Endothelial cell (in vitro differentiated cells): ENCODE measurements at places on chromosomes 4 and X. TPM values are rescaled to one million over a fixed set of nuclear protein-coding genes. Genes with fewer than 3 reads are reported as not detected.

DNA sequence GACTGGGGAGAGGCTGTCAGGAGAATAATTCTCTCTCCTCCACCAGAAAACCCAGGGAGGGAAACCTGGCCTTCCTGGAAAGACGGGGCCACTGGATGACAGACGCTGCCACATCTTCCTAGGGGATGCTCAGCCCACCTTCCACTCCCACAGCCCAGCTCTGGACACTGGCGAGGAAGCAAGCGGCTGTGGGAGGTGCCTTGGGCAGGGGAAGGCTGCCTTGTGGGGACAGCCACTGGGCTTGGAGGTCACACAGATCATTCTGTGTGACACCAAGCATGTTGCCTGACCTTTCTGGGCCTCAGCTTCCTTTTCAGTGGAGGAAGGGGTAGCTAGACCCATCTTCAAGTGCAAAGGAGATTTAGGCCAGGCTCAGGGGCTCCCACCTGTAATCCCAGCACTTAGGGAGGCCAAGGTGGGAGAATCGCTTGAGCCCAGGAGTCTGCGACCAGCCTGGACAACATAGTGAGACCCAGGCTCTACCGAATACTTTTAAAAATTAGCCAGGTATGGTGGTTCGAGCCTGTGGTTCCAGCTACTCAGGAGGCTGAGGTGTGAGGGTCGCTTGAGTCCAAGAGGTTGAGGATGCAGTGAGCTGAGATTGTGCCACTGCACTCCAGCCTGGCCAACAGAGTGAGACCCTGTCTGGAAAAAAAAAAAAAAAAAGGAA, 9.8 kb upstream of the MSX1 start:
- no peak for DNase-seq

DNA sequence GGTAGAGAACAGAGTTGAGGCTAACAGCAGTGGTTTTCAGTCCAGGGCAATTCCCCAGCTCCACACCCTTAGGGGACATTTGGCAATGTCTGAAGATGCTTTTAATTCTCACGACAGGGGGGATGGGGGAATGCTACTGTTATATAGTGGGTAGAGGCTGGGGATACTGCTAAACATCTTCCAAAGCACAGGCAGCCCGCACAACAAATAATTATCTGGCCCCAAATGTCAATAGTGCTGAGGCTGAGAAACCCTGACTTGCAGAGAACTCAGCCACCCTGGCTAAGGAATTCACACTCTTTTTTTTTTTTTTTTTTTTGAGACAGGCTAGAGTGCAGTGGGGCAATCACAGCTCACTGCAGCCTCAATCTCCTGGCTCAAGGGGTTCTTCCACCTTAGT, 60.6 kb downstream of the POLR2B start:
- no peak for DNase-seq

The TXK gene
- 0.36 TPM for total RNA-seq

The CYLC1 gene
- total RNA-seq = not detected
